Left forelimb (tissue), 1 donor: ENCODE measurements at places on chromosomes 3 and 15.

DNA sequence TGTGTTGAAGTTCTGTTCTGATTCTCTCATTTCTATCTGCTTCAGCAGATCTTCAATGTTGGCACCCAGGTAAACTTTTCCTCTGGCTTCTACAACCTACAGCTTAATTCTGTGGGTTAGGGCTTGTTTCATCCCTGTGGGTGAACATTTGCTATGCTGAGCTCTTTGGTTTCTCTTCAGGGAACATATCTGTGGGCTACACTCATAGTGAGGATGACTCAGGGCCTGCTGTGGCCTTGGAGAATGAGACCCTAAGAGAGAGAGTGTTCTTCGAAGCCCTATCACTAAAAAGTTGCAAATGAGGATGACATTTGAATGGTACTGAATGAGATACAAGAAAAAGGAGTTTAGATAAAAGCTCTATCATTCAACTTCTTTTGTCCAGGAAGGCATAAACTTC is 346.2 kb upstream of the CBLB start:
- no peak for DNase-seq

GRCh38 chr3:173977747-173978146 is 580.2 kb downstream of the NLGN1 start:
- DNase-seq: no peak

- DNase-seq: no peak
Measured at GRCh38 chr15:45443645-45444044, 65.3 kb upstream of the GATM start.

- no peak for DNase-seq
Measured at GRCh38 chr3:45187694-45188141, 38.4 kb downstream of the TMEM158 start.

- no peak for DNase-seq
Measured at GRCh38 chr3:141853081-141853601, 23.3 kb upstream of the ATP1B3 start.

DNA sequence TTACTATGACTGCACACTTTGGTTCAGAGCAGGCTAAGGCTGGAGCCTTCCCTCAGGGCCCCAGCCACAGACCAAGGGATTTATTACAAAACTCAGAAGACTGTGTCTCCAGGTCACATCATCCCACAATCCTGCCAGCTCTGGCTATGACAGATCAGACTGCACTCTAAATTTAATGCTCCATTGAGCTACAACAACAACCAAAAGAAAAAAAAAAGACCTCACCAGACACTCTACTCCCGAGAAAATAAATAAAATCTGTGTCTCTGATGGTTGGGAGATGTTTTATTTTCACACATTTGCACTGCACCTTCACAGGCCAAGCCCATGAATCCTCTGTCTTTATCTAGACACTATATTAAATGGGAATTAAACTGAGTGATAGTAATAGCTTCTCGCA is 50.8 kb upstream of the CTNNB1 start:
- DNase-seq: no peak

GRCh38 chr3:86420990-86421739 is 569.8 kb downstream of the VGLL3 start:
- DNase-seq: no peak

GRCh38 chr3:125967156-125967555 is 1.8 kb upstream of the ROPN1B start:
- no peak for DNase-seq

DNA sequence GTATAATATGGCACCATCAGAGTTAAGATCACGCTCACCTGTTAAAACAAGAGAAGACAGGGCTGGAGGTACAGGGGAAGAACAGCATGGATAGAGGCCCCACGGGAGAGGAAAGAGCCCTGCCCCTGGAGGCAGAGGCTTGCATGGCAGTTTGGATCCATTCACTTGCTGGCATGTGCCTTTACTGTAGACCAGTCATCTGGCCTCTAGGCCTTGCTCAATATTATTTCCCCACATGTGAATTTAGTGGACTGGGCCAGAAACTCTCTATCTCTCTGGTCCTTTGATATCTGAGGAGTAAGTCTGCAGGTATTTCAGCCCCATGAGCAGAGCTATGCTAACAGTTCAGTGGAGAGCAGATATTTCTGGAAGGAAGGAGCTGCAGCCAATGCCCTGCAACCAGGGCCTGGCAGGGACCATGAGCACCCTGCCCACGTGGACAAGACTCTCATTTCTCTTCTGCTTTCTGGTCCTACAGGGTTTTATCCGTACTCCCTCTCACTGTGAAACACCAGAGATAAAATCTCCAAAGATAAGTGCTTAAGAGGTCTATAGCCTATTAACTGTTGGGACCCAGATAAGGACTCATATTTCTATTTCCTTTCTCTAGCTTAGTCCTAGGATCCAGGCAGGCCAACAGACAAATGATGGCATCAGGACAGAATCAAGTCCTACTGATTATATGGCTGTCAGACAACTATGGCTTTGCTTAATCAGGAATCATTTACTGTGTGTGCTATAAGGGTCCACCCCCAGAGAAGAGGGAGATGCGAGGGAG is 65.0 kb downstream of the CLDN11 start:
- no peak for DNase-seq
